ENCODE measurements at places on chromosomes 16 and 17.

DNA sequence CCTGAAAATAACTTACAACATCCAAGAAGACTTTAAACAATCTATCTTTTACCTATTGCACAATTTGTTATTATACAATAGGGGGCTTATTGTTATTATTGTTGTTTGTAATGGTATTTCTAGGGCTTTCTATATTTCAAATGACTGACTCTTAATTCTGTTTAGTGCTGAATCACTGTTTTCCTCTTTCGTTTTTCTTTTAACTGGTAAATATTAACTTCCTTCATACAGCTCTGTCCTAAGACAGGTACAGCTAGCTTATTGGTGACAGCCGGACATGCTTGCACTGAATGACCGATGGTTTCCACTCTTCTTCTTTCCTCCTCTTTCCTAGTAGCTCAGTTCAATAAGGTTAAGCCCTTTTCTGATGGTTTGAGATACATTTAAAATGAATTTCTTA lies 11.6 kb downstream of the KRTAP9-7 start:
- no peak for DNase-seq

DNA sequence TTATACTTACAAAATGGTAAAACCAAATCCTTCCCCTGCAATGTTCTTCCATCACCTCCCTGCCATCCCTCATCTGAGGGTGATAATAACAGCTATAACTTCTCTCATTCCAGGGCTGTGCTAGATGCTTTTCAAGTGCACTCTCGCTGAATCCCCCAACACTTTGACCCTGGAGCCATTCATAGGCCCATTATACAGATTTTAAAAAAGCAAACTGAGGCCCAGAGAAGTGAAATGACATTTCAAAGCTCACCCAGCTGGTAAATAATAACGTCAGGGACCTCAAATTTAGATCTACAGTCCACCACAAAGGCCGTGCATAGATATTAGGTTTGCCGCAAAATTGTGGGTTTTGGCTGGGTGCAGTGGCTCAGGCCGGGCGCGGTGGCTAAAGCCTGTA lies 378.8 kb downstream of the SLC39A11 start:
- no peak for DNase-seq

- DNase-seq = no peak
These were observed 214.0 kb downstream of the CPPED1 start for GRCh38 chr16:12589676-12590075.

DNA sequence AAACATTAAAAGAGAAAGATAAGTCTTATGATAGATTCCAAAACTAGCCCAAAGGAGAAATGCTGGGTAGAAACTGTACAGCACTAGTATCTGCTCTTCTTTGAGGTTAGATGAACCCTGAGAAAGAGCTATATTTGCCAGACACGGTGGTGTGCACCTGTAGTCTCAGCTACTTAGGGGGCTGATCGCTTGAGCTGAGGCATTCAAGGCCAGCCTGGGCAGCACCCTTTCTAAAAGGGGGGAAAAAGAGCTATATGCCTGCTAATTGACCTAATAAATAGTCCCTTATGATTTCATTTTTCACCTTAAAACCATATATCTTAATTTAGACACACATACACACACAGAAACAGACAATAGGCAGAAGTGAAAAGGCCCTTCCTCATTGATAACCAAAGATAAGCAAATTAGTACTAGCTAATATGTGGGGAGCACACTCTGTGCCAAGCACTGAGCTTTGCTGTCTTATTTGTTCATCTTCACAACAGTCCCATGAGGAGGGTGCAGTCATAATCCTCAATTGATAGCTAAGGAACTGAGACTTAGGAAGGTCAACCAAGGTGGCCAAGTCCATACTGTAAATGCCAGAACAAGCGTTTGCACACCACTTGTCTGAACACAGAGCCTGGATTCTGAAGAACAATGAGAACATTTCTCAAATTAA lies 56.6 kb upstream of the NLK start:
- no peak for DNase-seq

GRCh38 chr17:41750862-41751261 lies 16.4 kb upstream of the HAP1 start:
- DNase-seq = no peak

DNA sequence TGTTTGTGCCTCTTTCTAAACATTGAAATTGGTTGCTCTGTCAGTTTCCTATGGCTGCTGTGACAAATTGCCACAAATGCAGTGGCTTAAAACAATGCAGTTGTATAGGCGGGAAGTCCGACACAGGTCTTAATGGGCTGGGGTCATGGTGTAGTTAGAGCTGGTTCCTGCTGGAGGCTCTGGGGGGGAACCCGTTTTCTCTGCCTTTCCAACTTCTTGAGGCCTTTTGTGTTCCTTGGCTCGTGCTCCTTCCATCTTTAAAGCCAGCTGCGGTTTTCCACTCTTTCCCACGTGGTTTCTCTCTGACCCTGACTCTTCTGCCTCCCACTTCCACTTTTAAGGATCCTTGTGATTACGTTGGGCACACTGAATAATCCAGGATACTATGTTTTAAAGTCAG lies 12.5 kb downstream of the EPN2 start:
- no peak for DNase-seq

DNA sequence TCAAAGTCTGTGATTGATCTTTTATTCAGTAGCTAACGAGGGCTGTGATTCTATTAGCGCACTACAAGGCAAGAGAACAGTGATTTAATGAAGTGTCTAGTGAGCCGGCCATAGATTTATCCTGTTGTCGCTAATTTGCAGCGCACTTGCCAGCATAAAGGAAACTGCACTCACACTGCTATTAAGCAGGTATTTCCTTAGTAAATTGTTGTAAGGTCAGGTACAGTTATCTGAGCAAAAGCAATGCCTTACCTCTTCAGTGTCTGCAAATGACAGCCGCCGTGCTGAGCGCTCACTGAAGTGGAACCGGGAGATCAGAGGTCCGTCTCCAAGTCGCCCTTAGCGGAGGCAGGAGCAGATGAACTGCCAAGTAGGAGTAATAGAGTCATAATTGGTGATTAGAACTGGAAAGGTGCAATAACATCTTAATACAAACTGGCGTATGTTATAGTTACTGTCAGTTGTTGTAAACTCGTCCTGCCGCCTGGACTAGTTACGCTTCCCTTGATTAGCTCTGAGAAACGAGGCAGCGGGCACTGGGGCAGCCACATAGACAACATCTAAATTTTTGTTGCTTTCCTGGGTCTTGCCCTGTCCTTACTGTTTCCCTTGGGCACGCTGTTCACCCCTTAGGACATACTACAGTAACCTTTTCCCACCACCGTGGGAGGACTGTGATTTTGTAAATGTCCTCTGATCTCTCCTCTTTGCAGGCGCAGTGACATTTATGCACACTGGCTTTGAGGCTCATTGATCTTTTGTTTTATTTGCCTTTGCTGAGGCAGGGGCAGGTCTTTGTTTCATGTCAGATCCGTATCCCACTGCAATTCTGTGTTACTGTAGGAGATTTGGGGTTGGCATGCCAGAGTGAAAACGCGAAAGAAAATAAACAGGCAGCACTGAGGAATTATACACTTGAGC lies 363.1 kb downstream of the WWOX start:
- no peak for DNase-seq

DNA sequence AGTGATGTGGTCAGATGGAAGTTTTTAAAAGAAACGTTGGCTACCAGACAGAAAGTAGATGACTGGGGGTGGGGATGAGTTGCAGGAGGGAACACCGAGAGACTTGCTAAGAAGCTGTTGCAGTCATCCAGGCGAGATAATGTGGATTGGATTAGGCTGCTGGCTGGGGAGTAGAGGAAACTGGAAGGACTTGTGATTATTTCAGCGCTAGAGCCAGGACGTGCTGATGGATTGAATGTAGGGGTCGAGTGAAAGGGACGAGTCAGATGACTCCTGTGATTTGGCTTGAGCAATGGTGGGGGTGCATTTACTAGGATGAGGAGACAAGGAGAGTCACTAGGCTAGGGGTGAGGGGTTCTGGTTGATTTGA lies 88.5 kb downstream of the CLEC16A start:
- DNase-seq = peak; percentile 67
